ENCODE measurements at places on chromosomes 1 and 21.

GRCh38 chr21:45801129-45801964 is 157.8 kb downstream of the PCBP3 start:
- no peak for DNase-seq

GRCh38 chr1:206829875-206830274 is 35.5 kb upstream of the IL20 start:
- DNase-seq: no peak

DNA sequence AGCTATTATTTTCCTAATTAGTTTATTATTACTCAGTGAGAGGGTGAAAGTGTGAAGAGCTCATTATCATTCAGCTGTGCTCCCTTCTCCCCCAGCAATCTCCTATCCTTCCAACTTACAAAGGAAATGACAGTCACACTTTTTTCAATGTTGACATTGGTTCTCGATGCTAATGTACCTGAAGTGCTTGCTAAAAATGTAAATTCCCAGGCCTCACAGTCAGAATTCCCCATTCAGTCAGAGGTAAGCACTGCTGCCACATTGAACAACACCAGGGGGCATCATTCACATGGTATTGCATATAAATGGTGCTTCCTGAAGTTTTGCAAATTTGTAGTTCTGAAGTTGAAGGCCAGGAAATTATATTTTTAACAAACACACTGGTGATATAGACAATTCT is 132.7 kb upstream of the FOXD3 start:
- DNase-seq: no peak

DNA sequence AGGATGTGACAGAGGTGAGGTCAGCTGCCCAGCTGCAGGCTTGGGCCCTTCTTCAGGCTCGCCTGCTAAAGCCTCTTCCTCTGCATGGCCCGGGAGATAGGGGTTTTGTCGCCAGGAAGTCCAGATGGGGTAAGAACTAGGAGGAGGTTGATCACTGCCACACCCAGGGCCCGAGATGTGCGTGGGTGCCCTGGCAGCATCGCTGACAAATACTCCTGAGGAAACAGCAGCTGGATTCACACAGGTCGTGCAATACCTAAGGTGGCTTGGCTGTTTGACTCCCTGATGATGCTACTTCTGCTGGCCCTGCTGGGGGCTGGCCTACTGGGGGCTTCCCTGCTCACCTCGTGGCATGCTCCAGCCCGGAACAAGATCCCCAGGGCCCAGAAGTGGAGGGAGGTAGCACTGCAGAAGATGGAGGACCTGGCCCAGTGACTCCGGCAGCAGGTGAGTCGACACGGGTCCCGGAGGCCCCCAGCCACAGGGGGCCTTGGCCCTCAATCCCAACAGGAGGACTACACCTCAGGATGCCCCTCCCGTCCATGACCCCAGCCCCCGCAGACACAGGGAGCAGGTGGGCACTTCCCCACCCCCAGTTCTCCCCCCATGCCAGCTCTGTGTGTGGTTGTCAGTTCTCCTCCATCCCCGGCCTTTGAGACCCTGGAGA is 29.6 kb downstream of the FAAH start:
- no peak for DNase-seq

- no peak for DNase-seq
These were observed 186.7 kb downstream of the TM2D1 start for GRCh38 chr1:61538228-61538627.

DNA sequence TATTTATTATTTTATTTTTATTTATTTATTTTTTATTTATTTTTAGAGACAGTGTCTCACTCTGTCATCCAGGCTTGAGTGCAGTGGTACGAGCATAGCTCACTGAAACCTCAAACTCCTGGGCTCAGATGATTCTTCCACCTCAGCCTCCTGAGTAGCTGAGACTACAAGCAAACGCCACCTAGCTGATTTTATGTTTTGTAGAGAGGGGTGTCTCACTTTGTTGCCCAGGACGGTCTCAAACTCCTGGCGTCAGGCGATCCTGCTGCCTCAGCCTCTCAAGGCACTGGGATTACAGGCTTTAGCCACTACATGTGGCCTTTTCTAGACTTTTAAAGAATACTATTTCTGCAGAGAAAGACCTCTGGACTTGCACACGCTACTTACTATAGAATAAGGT is 61.3 kb upstream of the C1orf53 start:
- no peak for DNase-seq

DNA sequence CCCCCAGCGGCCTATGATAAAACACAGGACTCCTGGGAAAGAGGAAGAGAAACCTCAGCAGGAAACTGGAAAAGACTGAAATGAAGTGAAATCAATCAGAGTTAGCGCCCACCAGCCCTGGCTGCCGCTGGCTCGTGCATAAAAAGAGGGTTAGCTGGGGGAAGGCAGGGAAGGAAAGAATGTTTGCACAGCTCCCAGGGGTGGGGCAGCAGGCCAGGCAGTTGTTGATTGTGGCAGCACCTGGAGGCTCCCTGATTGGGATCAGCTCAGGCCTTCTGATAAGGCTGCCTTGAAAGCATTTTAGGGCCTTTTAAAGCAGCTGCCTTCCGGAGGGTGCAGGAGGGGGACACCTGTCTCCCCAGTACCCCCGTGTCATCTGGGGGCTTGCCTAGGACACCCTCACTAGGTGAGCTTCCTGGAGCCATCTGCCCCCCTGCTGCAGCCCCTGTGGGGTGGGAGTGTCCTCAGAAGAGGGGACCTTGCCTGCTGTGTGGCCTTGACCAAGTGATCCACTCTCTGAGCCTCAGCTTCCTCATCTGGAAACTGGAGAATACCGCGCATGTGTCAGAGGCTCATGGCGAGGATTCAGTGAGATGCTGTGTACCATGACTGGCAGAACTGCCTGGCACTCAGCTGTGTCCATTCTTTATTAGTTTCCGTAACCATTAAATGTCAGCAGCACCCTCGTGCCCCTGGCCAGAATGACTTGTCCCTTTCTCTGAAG is 6.6 kb downstream of the EPHB2 start:
- no peak for DNase-seq

DNA sequence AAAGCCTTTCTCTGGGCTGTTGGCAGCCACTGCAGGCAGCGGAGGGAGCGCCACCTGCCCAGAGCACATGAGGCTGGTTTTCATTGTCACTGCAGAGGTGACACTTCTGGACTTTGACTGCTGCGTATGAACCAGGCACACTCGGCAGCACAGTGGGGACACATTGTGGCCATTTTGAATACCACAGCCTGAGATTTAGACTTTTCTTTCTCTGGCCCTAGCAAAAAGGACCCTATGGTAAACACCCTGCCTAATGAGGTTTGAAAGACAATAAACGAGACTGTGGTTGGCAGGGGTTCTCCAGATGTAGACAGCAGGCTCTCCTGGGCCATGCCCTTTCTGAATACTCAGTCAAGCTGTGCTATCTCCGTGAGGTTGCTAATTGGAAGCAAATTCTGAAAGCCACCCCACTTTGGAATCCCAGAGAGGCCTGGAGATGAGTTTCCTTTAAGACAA is 12.0 kb upstream of the KCNE2 start:
- no peak for DNase-seq

DNA sequence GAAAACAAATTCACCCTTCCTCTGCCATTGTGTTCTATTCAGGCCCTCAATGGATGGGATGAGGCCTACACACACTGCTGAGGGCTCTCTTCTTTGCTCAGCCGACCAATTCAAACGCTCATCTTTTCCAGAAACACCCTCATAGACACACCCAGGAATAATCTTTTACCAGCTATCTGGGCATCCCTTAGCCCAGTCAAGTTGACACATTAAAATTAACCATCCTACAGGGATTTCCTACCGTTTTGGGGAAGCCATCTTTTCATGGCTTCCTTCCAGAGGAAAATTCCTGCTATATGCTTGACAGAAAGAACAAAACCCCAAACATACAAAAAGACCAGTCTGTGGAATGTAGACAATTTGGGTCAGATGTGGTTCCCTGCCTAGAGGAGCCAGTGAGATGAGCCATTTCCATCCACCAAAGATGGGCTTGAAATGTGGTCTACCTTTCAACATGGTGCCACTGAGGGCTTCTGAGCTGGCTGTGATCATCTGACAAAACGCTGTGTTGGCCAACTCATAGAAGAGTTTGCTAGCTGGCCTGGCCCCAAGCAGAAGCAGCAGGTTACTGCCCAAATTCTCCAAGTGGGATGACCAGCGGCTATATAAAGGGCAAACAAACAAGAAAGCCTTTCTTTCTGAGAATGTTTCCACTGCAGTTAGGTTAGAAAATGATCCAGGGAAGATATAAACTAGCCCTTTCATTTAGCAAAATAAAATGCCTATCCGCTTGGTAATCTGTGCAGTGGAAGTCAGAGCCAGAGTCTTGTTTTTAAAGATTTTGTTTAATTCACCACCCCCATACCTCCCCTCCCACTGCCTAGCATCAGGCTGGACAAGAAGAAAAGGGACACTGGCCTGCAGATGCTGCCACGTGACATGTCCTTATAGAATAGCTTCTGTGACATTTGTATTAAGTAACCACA is 69.1 kb upstream of the MRPS6 start:
- DNase-seq: no peak

DNA sequence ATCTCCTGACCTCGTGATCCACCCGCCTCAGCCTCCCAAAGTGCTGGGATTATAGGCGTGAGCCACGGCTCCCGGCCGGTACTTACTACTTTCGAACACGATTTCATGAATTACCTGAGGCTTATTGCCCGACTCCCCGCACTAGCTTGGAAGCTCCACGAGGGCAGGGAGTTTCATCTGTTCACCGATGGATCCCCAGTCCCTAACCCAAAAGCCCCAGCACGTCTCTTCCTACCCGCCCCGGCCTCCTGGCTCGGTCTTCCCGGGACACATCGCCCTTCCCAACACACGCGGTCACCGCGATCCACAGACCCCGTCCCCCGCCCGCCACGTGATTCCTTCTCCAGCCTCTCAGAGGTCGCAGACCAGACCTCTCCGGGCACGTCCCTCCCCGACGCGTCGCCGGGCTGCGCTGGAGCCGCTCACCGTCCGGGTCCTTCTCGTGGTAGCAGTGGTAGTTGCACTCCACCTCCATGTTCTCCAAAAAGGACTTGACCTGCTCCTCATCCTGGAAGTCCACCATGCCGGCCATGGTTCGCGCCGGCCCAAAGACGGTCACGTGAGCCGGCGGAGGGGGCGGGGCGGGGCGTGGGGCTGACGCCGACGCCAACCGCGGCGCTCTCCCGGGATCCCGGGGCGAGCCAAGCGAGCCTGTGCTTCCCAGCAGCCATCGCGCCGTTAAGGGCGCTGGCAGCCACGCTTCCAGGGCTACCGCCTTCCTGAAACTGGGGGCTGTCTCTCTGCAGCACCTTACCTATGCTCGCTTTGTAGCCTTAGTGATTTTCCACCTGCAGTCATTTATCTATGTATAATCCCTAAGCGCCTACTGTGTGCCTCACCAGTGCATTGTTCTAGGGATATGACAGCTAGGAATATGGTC is at the start of gene COA7:
Gene COA7 (minus strand): TSS at position 553 of the 880 bp plus-strand sequence. CDS start 21 bp downstream, at position 532.
- peak; percentile 53 for DNase-seq

DNA sequence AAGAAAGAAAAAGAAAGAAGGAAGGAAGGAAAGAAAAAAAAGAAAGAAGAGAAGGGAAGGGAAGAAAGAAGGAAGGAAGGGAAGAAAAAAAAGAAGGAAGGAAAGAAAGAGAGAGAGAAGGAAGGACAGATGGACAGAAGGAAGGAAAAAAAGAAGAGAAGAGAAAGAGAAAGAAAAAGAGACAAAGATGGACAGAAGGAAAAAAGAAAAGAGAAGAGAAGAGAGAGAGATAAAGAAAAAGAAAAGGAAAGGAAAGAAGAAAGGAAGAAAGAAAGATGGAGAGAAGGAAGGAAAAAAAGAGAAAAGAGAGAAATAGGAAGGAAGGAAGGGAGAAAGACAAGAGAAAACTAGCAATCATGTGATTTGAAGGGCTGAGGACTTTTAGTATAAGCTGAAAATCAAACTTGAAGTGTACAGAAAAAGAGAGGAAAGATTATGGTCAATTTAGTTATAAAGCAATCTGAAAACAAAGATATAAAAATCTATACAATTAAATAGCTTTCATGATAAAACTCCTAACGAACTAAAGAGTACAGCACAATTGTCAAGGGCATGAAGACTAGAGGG is 115.3 kb downstream of the LTN1 start:
- DNase-seq: no peak

DNA sequence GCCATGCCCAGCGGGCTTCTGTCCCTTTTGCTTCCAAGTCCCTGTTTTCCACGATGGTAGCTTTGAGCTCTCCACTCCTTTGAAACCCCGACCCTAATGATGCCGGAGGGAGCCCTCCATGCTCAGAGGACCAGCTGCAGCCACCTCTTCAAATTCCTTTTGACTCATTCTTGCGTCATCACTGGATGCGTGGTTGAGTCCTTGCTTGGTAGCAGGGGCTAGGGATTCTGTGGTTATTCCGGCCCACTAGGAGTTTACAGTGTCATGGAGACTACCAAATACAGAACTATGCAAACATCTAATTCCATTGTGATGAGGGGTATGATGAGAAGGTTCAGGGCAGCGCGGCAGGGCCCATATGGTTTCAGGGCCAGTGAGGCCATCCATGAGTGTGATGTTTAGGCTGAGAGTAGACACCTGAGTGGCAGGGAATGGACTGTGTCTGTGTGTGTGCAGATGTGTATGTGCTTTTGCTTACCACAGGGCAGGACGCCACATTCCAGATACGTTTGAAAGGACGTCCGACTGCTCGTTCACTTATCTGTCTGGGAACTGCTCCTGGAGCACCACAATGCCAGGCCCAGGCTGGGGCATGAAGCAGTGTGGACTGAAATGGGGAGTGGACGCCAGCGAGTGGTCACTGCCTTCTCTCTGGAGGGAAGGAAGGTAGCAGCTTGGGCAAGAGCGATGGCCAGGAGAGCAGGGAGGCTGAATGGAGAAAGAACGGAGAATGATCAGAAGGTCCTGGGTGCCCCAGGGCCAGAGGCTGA is 30.4 kb upstream of the ZBTB21 start:
- no peak for DNase-seq

GRCh38 chr1:172351754-172352161 is 68.7 kb upstream of the C1orf105 start:
- DNase-seq: no peak

DNA sequence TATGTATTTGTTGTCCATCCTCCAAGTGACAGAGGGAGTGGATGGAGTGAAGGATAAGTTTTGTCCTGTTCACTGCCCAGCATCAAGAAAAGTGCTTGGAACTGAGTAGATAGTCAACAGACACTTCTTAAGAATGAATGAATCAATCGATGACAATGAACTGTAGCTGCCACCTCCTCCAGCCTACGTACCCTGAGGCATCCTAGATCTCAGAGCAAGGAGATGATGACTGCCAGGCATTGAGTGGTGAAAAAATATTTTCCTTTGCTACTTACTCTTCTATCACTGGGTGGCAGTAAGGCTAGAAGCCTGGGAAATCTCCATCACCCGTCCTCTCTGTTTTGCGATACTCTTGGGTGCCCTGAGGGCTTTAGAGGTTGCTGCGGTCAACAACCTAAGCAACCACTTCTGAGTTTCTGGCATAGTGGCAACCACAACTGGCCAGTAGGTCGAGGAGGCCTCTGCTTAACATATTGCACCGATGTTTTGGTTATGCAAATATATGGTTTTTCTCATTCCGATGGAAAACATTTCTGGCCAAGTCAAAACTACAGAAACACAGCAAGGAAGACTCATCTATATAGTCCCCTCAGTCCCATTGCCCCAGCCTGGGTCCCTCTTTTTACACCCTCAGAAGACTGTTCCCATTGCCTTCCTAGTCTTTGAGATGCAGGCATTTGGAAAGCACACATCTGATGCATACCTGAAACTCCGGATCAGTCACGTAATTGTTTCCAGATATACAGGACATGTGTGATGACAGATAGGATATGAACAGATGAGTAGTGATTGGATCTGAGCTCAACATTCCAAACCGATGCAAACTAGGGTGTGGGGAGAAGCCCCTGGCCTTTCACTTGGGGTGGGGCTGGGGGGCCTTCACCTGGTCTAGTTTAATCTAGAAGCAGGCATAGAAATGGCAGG is 136.8 kb downstream of the RUNX1 start:
- no peak for DNase-seq

GRCh38 chr1:100073531-100073930 is 59.2 kb downstream of the SASS6 start:
- DNase-seq: no peak

- DNase-seq: no peak
These were observed 19.1 kb downstream of the AGL start for GRCh38 chr1:99869304-99869703.
